ENCODE measurements at places on chromosomes 3 and 15.

DNA sequence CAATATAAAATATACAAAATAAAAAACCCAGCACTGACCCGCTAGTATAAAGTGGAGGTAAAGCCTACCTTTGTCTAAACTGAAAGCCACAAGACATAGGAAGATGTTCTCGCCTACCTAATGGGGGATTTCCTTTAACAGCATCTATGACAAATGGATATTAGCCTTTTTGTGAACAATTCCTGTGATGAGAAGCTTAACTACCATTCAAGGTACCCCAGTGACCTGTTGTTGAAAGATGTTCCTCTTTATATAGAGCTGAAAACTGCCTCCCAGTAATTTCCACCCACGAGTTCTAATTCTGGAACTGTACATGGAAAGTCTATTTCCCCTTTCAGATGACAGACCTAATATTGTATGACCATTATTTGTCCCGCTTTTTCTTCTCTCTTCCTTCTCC is 109.8 kb upstream of the RASGRP1 start:
- DNase-seq: no peak

GRCh38 chr3:179791793-179792192 is 139.0 kb downstream of the USP13 start:
- no peak for DNase-seq

- DNase-seq: no peak
Observed at GRCh38 chr3:171833789-171834460, 9.2 kb upstream of the TMEM212 start.

- DNase-seq: no peak
Observed at GRCh38 chr3:155303540-155304097, 10.1 kb upstream of the STRIT1 start.

Data from hippocampal formation (tissue), 2 donors.